Right renal pelvis (tissue), 4 donors: ENCODE measurements at places on chromosomes 16 and 17.

GRCh38 chr16:19130852-19131824 lies 17.4 kb downstream of the ITPRIPL2 start:
- no peak for DNase-seq

GRCh38 chr16:69812688-69813014 lies 50.5 kb downstream of the WWP2 start:
- DNase-seq: no peak

GRCh38 chr16:73231944-73232554 lies 184.1 kb upstream of the ZFHX3 start:
- no peak for DNase-seq

DNA sequence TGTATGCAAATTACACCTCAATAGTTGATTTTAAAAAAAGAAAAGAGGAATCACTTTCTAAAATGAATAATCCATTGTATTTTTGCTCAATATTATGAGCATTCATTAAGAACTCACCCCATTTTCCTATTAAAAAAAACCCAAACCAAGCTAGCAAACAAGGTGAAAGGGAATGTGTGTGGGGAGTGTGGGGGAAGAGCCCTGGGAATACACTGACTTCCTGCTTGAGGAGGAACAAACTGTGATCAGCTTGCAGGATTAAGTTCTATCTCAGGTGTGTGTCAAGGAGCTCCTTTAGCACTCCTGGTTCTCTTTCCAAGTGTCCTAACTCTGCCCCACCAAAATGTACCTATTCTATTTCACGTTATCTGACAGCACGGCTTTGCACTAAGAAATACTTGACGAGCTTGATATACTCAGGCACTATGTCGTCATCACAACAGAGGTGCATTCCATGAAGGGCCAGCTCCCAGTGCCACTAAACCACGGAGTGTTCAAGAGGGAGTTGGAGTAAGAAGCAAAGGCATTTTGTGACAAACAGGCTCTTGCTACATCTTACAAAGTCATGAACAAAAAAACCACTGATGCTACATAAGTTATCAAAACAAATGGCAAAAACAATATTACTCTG lies 73.2 kb downstream of the MYH10 start:
- DNase-seq: no peak

DNA sequence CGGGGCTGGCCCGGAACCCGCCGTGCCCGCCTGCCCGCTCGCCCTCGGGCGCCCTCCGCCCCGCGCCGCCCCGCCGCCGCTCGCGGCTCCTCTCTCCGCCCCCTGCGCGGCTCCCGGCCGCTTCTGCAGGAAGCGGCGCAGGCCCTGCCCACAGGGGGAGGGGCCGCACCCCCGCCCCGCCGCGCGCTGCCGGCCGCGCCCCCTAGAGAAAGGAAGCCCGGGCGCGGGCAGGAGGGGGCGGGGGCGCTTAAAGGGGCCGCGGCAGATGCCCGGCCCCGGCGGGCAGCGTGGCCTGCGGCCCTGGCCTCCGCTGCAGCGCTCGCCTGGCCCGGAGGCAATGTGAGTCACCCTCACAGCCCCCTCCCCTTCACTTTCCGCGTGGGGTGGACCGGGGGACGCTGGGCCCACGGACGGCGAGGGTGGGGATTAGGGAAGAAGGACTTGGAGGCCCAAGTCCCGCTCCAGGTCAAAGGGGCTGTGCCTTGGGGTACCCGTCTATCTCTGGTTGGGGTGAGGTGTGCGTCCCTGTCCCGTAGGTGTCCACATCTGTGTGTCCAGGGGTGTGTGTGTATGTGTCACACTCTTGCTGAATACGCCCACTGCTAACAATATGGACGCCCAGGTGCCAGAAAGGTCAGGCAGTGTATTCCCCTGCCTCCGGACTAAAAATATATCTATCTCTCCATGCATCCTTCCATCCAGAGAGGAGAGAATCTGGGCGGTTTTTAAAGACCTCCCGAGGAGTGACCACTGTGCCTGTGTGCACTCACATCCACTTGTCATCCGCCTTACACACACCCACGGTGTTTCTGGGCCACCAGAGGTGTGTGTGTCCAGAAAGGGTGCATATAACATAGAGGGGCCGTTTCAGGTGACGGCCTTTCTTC lies at the start of gene GIT1:
Gene GIT1, minus strand, starts transcription at position 125 of the 887 bp plus-strand sequence. CDS start 270 bp downstream, outside the sequence.
- no peak for DNase-seq

- DNase-seq: no peak
These were observed 199.3 kb downstream of the NTN1 start for GRCh38 chr17:9220398-9221146.

DNA sequence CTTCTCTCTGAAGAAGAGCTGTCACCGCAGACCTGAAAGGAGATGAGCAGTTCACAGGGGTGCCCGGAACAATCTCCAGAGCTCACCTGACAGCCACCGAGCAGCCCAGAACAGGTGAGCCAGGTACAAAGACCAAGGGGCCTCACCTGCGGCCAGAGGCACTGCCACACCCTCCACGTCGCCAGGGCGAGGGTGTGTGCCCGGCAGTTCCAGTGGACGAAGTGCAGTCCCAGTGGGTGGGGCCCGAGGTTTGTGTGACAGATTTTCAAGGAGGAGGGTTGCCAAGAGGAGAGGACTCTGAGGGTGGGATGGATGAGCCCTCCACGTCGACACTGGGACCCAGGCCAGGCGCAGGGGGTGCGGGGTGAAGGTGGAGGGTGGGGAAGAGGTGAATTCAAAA lies 61.7 kb downstream of the SMPD3 start:
- DNase-seq: no peak

DNA sequence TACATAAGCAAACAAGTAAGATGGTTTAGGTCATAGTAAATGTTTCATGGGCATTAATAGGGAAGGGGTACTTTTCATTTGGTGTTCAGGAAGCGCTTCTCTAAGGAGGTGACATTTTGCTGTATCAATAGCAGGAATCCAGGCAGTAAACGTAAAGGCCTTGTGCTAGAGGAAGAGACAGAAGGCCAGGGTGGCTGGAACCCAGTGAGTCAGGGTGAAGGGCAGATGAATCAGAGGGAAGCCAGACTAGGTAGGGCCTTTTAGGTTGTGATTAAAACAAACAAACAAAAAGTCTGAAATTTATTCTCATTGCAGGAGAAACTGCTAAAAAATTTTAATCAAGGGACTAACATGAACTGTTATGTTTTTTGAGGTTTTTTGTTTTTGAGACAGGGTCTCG lies 6.5 kb downstream of the BMERB1 start:
- DNase-seq: no peak

DNA sequence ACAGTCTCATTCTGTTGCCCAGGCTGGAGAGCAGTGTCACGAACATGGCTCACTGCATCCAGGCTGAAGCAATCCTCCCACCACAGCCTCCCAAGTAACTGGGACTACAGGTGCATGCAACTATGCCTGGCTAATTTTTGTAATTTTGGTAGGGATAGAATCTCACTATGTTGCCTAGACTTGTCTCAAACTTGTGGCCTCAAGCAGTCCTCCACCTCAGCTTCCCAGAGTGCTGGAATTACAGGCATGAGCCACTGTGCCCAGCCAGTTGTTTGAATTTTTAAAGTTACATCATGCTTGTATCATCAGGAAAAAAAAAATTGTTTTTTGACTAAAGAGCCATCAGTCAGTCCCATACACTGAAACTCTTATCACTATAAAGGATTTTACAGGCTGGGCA lies 17.1 kb upstream of the VPS4A start:
- DNase-seq: no peak

- no peak for DNase-seq
These were observed 11.5 kb upstream of the SLFN12L start for GRCh38 chr17:35548978-35549377.

- no peak for DNase-seq
These were observed at the start of gene ACSF3 for GRCh38 chr16:89093602-89094251. ACSF3 (plus strand) TSS chr16:89093852; CDS start chr16:89100682, 6,830 bp downstream.

DNA sequence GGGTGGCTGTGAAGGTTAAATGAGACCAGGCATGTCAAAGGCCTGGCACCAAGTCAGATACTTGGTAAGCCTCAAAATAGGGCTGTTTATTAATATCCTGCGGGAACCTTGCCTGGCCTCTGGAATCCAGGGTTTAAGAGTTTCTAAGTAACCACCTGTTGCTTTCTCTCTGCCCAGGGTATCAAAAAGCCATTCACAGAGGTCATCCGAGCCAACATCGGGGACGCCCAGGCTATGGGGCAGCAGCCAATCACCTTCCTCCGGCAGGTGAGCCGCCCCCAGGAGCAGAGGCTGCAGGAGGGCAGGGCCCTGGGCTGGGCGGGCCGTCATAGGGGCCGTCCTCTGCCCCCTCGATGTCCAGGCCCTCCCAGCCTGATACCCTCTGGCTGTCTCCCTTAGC lies 13.3 kb downstream of the GPT2 start:
- DNase-seq: no peak

DNA sequence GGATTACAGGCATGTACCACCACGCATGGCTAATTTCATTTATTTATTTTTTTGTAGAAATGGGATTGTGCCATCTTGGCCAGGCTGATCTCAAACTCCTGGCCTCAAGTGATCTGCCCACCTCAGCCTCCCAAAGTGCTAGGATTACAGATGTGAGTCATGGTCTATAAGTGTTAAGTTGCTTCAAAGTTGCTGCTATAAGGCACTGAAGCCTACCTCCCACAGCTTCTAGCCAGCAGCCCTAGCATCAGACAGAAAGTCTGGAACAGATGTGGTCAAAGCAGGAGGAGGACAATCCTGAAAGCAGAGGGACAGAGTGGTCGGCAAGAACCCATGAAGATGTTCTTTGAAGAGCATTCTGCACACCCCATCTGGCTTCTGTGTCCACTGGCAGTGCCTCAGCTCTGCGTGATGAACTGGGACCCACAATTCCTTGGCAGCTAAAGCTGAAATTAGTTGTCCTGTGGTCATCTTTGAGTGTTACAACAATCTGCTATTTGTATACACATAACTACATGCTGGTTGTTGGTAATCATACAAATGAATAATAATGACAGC lies 11.2 kb downstream of the MAP3K14 start:
- DNase-seq: no peak

GRCh38 chr17:40352237-40352778 lies 12.2 kb downstream of the GJD3 start:
- no peak for DNase-seq

DNA sequence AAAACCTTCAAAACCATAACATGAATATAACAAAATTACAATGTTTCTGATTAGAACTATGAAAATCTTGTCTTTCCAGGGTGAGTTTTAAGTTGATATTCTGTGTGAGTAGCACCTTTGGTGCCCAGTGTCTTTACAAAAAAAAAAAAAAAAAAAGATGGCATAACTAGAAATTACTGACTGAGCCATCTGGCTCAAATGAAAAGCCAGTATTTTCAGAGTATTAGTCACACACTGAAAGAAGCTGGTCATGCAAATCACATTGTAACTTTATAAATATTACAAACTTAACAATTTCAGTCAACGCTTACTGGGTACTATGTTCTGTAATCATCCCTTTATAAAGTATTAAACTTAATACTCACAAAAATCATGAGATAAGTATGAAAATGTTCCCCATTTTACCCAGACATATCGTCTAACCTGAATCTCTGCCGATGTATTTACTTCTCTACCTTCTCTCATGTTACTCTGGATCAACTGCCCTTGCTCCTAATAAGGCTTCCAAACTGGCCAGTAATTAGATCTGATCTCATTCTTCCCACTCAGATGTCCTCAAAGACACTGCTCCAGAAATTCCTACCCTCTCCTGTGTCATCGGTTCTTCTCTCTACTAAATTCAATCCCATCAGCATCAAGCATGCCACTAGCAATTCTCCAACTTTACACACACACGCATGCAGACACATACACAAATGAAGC lies 25.4 kb downstream of the UBE2G1 start:
- DNase-seq: no peak

DNA sequence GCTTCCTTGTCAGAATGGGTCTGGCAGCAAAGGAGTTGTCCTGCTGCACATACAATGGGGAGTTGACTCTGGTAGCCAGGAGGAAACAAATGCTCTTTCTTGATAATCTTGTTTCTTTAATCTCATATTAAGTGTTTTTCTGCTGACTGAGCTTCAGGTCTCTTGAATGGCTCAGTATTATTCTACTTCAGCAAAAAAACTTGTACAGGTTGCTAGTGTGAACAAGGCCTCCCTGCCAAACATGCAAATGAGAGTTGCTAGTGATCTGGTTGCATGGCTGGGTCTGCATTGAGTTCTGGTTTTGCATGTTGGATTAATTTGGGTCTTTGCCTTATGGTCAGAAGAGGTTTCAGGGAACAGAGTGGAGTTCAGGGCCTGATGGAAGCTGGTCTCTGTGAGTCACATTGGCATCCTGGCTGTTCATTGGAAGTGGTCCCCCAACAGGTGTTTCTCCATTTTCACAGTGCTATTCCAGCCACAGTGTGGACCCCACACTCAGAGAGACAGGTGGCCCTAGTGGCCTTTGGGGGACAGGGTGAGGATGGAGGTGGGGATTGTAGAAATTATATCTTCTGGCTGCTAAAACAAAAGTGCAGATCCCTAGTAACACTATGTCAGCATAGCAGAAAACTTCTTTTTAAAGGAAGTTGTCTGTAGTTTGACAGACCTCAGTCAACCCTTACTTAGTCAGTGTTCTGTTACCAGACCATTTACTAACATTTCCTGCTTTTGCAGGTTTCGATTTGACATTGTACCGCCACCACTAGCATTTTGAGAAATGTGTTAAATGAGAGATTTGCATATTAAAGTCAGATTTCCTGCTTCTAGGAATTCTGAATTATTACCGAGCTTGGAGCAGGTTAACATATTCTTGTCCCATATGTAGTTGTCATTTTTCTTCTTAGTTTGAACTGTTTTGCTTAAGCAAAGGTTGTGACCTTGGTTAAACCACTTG lies 47.1 kb downstream of the EPN2 start:
- no peak for DNase-seq

DNA sequence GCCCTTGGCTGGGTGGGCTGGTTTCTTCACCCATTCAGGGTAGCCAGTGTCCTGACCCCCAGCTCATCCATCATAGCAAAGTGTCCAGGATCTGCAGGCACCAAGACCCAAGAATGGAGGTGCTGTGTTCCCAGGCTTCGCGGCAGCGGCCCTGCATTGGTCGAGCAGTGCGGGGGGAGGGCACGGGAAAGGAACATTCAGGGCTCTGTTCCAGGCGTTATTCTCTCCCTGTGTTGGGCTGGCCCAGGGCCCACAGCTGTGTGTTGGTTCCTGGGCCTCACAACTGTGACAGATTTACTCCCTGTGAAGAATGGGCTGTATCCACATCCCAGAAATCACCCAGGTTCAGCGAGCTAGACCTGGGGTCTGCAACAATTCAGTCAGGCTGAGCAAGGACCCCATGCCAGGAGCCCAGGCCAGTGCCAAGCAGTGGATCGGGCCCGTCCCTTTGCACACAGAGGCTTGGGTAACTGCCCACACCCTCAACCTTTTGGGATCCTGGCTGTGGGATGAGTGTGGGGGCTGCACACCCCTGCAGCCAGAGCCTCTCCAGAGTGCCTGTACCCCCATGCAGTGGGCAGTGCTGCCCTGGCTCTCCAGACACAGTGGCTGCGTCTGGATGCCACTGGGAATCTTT lies 10.0 kb downstream of the GPT2 start:
- no peak for DNase-seq

GRCh38 chr17:12415031-12415430 lies 250.7 kb upstream of the MYOCD start:
- DNase-seq: no peak

DNA sequence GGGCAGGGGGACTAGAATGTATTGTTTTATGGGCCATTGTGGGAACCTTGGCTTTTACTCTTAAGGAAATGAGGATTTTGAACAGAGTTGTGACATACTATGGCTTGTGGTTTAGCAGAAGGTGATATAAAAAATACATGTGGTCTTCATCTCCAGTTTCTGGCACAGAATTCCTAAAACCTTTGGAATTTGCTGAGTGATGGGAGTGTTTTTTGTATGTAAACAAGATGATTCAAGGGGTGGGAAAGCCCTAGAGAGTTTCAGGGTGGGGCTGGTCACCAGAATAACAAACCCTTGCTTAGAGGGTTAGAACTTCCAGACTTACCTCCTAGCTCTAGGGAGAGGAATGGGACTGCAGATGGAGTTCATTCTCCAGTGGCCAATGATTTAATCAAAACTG lies 316.1 kb downstream of the PHKB start:
- no peak for DNase-seq

GRCh38 chr16:31344712-31345111 lies 10.3 kb upstream of the ITGAX start:
- DNase-seq: no peak
